Omental fat pad (tissue), 4 donors: ENCODE measurements at places on chromosomes 16 and 17.

GRCh38 chr17:73347351-73347750 lies 35.5 kb upstream of the CDC42EP4 start:
- DNase-seq, result no peak

GRCh38 chr17:67243284-67243683 lies 1.7 kb downstream of the HELZ start:
- no peak for DNase-seq

DNA sequence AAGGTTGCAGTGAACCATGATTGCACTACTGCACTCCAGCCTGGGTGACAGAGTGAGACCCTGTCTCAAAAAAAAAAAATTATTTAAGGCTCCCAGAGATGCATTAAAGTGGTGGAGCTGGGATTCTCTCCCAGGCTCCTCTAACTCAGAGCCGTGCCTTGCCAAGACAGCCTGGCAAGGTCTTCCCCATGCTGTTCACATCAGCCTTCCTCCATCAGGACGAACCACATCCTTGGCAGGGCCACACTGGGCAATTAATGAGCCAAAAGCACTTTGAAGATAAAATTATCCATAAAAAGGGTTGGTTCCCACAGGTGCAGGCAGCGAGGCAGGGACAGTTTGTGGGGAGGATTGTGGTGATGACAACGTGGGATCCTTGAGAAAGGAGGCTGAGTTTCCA lies 19.8 kb upstream of the BBS2 start:
- DNase-seq, result no peak

- DNase-seq, result no peak
Observed at GRCh38 chr16:87725596-87726235, 40.1 kb downstream of the KLHDC4 start.

GRCh38 chr17:56028837-56029236 lies 124.4 kb upstream of the ANKFN1 start:
- DNase-seq, result no peak

- DNase-seq, result no peak
Observed at GRCh38 chr16:88983165-88983564, 6.2 kb upstream of the CBFA2T3 start.

- no peak for DNase-seq
Observed at GRCh38 chr17:73878923-73879322, 234.7 kb upstream of the SDK2 start.

GRCh38 chr17:69779378-69780214 lies 295.4 kb upstream of the KCNJ16 start:
- no peak for DNase-seq
